CD4-positive, alpha-beta T cell treated with Interferon alpha-2 for 1 hour (primary cell): ENCODE measurements at places on chromosomes 16 and 17.

- no peak for DNase-seq
These were observed 2.0 kb downstream of the NOS2 start for GRCh38 chr17:27798376-27798775.

GRCh38 chr16:22789281-22789945 is 24.5 kb upstream of the HS3ST2 start:
- no peak for DNase-seq

DNA sequence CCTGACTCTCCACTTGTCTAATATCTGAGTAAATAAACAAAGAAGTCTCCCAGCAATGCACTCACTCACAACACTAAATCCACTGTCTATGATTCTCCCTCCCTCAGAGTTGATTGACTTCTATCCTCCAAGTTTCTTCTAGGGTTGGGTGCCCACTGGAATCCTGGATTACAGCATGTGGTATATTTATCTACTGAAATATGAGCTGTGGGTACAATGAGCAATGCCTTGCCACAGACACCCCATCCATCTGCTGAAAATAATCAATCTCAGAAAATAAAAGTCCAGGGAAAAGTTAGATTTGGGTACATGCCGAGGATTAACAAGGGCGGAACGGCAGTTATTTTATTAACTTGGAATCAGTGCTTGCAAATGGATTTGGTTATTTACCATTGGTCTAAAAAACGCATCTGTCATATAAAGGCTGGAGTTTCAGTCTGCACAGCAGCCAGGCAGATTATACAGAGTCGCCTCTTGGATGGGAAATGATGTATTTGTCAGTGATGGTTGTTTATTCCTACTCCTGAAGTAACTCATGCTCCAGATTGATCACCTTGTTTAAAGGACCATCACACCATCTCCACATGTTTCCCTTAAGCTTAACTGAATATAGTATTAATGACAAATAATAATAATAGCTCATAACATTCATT is 193.9 kb upstream of the SOX9 start:
- DNase-seq: no peak

DNA sequence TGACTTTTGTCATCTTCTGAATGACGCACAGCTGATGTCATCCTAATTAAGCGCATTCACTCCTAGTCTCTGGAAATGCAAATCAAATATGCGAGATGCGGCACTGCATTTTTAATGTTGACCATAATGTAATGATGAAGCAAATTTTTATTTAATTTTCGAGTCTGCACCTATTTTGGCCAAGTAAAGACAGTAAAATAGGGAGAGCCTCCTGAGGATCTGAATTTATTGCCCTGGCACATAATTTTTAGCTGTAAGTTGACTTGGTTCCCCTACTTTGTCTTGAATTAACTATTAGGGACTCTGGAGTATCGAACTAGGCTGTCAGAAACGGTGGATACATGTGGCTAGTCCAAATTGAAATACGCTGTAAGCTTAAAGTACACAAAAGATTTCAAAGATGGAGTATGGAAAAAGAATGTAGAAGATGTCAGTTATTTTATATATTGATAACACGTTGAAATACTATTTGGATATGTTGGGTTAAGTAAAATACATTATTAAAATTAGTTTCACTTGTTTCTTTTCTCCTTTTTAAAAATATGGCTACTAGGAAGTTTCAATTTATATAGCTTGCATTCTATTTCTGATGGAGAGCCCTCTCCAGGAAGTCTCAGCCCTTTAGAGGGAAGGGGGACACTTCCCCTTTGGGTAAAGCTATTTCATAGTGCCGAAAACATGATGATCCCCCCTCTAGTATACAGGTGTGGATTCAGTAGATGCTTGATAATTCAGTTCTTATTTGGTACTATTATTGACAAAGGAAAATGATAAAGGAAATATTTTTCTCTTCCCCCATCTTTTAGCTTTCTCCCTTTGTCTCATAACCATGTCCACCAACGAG is 991 bp downstream of the KPNA2 start:
- no peak for DNase-seq

DNA sequence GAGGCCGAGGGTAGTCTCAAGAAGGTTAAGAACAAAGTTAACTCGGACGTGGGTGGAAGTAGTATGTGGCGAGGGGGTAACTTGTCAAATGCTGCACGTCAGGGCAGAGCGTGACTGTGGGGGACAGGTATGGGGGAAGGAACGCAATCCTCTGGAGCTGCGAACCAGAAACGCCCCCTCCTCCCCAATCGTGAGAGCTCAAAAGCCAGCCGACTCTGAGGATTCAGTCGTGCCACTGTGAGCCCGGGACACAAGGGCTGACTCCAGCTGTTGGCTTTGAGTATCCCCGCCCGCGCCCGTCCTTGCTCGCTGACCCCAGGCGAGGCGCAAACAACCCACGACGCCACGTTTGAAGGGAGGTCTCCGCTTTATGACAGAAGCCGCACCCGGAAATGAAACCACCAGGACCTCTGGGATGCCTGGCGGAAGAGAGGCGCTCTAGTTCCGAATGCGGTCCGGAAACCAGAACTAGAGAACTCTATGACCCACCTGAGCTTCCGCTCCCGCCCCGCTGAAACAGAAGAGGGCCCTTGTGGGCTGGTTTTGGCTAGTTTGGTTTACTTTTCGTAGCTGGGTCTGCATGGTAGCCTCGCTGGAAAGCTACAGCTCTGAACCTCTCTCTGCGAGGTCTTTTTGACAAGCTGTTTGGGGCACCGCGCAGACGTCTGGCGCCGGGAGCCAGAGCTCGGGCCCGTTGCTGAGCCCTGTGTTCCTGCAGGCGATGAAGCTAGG is at the start of gene PEX12:
Gene PEX12, minus strand, starts transcription at position 375 of the 732 bp plus-strand sequence. CDS start 550 bp downstream, outside the sequence.
- DNase-seq: peak; percentile 90

DNA sequence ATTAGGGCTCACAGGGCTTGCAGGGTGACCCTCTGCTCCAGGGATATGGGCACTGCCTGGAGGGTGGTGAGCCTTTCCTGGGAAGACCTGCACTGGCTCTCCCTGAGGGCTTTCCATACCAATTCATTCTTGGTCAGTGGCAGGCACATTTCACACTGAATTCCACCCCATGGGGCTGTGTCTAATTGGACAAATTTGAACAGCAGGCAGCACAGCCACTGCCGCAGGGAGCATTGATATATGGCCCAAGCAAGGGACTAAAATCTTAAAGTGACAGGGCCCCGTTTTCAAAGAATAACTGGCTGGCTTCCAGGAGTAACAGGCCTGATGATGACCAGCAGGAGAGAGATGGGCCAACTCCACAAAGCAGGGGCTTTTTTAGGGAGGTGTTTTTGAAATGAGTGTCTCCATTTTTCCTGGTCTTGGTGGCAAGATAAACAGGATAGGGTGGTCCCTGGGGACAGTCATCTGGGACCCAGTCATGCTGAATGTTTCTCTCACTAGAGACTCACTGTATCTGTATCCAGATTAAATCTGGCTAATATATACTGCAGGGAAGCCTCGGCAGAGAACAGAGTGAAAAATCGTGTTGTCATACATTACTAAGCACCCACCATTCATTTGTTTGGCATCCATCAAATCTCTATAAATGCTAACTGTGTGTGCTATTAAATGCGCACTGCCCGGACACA is 74.1 kb upstream of the TBX2 start:
- DNase-seq: no peak

DNA sequence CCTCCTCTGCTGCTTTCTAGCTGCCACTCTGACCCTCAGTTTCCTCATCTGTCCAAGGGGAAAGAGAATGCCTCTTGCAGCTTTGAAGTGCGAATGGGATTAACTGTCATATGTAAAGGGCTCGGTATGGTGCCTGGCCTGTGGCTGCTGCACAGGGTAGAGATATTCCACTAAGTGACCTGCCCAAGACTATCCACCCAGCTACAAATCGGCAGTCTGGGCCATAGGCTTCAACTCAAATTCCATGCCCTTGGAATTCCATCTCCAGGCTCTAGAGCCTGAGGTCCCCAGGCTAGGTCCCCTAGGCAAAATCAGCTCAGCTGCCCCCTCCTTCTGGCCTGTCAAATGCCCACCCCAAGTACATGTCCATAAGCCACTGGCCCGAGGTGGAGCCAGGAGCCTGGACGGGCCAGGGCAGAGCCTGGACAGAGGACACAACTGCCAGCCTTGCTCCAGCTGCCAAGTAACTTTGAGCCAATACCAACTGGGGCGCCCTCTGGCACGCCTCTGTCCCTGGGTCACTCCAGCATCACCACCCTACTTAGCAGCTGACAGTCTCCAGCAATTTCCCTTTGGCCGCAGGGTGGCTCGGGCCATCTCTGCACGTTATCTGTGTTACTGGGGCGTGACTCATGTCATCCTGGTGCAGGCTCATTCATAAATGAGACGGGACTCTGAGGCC is 57.2 kb downstream of the SDK2 start:
- no peak for DNase-seq

DNA sequence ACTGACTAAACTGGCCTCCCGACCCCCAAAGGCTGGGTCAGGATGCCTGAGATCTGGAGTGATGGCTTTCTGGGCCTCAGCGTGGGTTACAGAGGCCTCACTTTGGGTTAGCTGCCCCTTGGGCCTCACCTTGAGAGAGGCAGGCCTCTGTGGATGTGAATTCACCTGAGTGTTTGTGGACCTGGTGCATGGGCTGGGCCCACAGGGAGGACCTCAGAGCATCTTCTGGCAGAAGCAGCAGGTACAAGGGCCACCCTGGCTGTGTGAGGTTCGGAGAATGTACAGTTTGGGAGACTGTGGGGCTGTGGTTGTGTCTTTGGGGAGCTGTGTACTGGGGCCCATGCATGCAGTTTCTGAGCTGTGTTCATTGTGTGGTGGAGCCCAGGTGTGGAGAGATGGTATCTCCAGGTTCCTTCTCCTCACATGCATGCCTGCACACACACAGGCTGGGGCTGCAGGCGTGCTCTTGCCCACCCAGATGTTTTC is 18.3 kb downstream of the RARA start:
- DNase-seq: no peak

DNA sequence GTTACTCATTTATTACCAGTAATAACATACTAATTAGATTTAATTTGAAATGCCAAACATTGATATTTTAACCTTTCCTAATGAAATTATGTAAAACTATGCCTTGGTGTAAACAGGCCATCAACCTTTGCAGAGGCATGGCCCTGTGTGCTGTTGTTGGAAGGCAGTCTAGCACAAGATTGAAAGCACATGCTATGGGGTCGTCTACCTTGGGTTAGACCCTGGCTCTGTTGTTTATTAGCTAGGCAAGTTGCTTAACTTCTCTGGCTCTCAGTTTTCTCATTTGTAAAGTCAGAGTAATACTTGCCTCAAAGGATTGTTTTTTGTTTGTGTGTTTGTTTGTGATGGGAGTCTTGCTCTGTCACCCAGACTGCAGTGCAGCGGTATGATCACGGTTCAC is 9.4 kb upstream of the CDR2 start:
- DNase-seq: no peak

DNA sequence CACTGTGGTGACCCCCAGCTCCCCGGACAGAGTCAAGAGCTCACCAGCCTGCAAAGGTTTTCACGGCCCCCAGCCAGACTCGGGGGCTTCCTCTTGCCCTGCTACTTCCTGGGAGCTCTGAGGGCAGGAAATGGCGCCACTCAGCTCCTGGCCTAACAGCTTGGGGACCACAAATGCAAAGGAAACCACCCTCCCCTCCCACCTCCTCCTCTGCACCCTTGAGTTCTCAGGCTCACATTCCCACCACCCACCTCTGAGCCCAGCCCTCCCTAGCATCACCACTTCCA is 375 bp upstream of the SPN start:
- peak; percentile 27 for DNase-seq

- DNase-seq: no peak
These were observed 2.9 kb downstream of the SMTNL2 start for GRCh38 chr17:4587195-4587594.

DNA sequence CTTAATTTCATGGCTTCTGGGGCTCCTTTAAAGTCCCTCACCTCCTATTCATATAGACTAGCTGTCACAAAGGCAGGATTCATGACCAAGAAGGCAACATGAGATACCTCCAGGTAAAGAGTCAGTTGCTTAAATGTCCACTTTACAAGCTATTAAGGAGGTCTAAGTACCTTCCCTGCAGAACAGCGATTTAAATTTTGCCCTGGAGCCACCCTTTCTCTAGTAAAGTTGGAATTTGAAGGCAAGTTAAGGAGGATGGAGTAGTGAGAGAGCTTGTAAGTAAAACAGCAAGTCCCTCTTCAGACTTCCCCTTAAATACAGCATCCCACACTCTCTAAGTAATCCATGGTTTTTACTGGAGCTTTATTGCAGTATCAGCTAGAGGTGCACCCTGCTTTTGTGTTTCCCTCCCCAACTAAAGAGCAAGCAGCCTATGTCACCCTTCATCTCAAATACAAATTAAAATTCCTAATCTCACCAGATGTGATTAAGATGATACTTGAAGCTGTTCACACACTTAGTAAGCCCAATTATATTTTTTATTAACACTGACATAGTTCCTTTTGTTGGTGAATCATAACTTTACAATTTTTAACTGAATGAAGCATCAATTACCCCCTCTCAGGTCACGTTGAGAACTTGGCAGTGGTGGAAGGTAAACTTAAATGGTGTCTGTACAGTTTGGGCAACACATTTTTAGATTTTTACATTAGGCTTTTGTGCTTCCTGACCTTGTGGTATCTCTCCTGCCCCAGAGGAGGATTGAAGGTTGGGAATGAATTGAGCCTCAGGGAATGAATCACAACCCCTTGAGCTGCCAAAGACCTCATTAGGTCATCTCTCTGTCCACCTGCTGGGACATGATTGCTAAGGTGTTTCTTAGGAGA is 108.9 kb downstream of the TANGO6 start:
- no peak for DNase-seq

GRCh38 chr17:74339537-74340195 is 13.6 kb downstream of the KIF19 start:
- no peak for DNase-seq

- no peak for DNase-seq
These were observed 254.0 kb downstream of the CNTNAP4 start for GRCh38 chr16:76531236-76531635.

DNA sequence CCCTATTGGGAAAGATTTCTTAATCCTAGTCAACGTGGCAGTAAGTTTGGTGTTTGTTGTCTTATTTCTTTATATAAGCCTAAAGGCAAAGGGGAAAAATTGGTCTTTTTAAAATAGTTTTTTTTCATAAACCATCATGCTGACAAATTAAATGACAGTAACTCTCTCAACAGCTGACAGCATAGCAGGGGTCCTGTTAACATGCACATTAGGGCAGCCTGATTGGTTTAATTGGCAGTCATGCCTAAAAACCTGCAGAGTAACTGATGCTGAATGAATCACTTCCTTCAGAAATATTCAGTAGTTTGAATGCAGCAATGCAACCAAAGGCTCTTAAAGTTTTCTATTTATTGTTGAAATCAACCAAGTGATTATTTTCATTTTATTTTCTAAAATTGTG is 85.4 kb downstream of the ITFG1 start:
- DNase-seq: no peak
